Activated T-helper 1 cell treated with anti-CD3 and anti-CD28 coated beads, Interleukin-12 subunit alpha, Interleukin-12 subunit beta, Interleukin-2, Interleukin-4 antibody, amounts not matched to agents 30 ng/mL and 10 ng/mL and 1 ng/mL, durations not matched to agents 14 hours and 24 hours and 36 hours (primary cell): ENCODE measurements at places on chromosomes 3 and 15. TPM values are rescaled to one million over a fixed set of nuclear protein-coding genes. Genes with fewer than 3 reads are reported as not detected.
A peak's percentile ranks its signal among the peaks of the same experiment; 100 is the strongest.

MEGF11 gene
- not detected in 2 replicates for total RNA-seq

DNA sequence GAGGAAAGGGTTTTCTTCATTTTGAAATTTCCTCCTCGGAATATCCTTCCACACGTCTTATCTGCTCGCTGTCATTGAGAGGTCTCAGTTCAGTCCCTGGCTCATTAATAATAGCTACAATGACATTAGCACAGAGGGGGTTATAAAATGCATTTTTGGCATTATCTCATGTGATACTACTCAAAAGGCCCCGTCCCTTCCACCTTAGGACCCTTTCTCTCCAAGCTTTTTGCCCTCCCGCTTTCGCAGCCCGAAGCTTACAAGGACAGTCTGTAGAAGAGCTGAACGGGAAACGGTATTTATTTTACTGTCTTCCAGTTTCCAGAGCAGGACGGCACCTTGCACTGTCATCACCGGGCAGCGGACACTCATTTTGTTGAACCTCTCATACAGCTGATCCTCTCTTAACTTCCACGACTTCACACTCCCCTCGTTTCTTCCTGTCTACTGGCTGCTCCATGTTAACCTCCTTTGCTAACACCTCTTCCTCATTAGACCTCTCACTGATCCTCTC is 5.6 kb upstream of the PLEKHO2 start:
- no peak for DNase-seq

CACNA2D3 gene
- total RNA-seq = not detected in 2 replicates

GRCh38 chr3:136251511-136251910 is 1.4 kb downstream of the PCCB start:
- DNase-seq = no peak

DNA sequence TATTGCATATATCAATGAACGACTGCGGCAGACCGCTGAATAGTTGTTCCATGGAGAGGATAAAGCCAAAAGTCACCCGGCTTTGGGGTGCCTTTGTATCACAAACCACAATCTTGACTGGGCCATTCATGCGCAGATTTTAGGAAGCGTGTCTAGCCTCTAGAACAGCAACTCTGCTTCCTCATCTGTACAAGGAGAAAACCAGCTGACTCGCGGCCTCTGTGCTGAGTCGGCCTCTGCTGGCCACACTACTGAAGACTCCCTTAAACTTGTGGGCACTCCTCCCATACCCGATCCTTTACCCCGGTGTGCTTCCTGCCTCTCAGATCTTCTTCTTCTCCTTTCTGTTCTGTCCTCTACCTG is 872 bp downstream of the DLEC1 start:
- DNase-seq = peak; percentile 38

GRCh38 chr3:126309165-126309564 is 48.0 kb downstream of the KLF15 start:
- no peak for DNase-seq

DNA sequence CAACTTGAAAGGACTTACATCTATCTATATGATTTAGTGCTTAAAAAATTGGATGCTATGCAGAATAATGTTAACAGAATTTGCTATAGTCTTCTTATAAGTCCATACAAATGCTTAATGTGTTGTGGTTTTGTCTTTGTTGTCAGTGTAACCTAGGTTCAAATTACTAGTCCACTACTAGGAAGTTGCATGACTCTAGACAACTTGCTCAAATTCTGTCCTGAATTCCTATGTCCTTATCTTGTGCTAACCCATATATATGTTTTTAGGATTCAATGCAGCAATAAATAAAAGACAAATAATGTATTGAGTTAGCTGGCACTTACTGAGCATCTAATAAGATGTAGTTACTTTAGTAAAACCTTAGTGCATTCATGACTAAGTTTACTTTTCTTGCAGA is 276.5 kb upstream of the KCNMB2 start:
- no peak for DNase-seq

DNA sequence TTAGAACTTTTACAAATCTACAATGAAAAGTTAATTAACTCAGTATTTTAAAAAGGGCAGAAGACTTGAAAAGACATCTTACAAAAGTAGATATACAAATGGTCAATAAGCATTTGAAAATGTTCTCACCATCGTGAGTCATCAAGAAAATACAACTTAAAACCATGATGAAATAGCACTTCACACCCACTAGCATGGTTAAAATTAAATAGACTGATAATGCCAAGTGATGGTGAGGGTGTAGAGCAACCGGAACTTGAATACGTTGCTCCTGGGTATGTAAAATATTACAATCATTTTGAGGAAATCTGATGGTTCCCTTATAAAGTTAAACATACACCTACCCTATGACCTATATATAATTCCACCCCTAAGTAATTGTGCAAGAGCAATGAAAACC is 319.8 kb upstream of the UMPS start:
- no peak for DNase-seq

THSD4 gene
- total RNA-seq = not detected in 2 replicates

DNA sequence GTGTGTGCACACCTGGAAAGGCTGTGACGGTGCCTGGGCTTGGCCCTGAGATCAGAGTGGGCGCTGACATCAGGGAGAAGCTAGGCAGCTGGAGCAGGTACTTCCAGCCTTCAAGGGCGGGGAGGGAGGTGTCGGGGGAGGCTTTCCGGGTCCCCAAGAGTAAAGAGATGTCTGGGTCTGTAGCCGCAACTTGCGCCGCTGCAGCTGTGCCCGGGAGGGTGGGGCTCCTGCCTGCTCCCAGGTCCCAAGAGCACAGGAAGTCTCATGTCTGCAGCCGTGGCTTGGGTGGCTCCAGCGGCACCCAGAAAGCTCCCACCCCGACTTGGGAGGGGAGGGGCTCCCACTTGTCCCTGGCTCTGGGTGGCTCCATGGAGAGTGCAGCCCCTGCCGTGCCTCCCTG is 103.2 kb upstream of the BNIP2 start:
- no peak for DNase-seq

B3GNT5 gene
- total RNA-seq = 17.0 and 17.7 TPM in 2 replicates

DNA sequence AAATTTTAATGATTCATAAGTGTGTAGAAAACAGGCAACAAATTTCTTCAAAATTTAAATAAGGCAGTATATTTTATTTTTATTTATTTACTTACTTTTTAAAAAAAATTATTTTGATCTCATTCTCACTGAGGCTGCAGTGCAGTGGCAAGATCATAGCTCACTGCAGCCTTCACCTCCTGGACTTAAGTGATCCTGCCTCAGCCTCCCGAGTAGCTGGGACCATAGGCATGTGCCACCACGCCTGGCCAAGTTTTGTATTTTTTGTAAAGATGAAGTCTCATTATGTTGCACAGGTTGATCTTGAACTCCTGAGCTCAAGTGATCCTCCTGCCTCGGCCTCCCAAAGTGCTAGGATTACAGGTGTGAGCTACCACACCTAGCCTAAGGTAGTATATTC is 61.2 kb upstream of the XRN1 start:
- DNase-seq = no peak

GABRR3 gene
- not detected in 2 replicates for total RNA-seq

GP5 gene
- 0.27 and 0.31 TPM in 2 replicates for total RNA-seq

CCR5 gene
- total RNA-seq = 5.8 TPM in 2 replicates

DNA sequence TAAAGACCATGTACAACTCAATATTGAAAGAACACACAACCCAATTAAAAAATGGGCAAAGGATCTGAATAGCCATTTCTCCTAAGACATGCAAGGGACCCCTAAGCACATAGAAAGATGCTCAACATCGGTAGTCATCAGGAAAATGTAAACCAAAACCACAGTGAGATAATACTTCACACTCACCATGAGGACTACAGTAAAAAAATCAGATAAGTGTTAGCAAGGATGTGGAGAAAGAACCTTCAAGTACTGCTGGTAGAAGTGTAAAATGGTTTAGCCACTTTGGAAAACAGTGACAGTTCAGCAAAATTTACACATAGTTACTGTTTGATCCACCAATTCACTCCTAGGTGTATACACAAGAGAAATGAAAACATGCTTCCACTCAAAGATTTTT is 30.1 kb upstream of the XIRP1 start:
- DNase-seq = no peak

CHST2 gene
- 11.3 and 11.4 TPM in 2 replicates for total RNA-seq

- no peak for DNase-seq
Observed at GRCh38 chr3:184099806-184100686, 3.2 kb downstream of the HTR3E start.

RBP2 gene
- total RNA-seq = not detected in 2 replicates

DNA sequence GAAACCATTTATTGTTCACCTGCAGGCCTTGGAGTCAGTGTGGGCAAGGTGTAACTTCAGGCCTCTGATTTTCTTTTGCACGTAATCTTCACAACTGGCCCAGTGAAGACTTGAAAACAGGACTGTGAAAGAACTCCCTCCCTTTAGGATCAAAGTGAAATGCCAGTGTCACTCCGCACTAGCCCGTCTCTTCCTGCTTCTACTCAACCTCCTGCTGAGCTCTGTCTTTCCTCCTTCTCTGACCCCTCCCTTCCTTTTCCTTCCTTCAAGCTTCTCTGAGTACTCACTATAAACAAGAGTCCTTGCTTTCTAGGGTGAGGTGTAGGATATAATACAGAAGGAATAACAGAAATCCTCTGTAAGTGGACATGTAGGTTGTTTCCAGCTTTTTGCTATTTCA is 28.5 kb downstream of the TMEM41A start:
- DNase-seq = no peak

DAZL gene
- 0.10 TPM in 2 replicates for total RNA-seq

DNA sequence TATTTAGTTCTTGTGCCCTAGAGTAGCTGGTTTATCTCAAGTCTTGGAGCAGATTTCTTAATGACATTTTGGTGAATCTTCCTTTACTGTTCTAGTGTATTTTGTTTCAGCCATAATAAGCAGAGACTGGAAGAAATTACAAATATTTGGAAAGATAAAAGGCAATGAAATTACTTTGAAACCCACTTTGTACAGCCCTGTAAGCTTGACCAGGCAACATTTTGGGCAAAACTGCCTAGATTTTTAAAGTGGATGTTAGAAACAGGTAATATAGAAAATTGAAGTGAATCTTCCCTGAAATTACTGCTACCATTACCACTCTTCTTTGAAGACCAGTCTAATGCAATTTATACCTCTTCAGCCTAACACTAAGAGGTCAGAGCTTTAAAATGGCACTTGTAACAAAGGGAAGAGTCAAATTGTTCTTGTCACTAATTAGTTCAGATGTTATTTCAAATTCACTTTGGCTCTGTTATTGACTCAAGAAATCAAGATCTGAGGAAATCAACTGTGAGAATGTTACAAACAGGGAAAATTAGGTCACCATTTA is 589.4 kb downstream of the NLGN1 start:
- no peak for DNase-seq

SI gene
- not detected in 2 replicates for total RNA-seq

GPR62 gene
- total RNA-seq = not detected in 2 replicates

EXOSC7 gene
- 93.6 and 94.4 TPM in 2 replicates for total RNA-seq

GRCh38 chr3:131082871-131083863 is 56.5 kb downstream of the NEK11 start:
- no peak for DNase-seq

- no peak for DNase-seq
Observed at GRCh38 chr3:195699860-195700259, 20.9 kb upstream of the MUC20 start.

DNA sequence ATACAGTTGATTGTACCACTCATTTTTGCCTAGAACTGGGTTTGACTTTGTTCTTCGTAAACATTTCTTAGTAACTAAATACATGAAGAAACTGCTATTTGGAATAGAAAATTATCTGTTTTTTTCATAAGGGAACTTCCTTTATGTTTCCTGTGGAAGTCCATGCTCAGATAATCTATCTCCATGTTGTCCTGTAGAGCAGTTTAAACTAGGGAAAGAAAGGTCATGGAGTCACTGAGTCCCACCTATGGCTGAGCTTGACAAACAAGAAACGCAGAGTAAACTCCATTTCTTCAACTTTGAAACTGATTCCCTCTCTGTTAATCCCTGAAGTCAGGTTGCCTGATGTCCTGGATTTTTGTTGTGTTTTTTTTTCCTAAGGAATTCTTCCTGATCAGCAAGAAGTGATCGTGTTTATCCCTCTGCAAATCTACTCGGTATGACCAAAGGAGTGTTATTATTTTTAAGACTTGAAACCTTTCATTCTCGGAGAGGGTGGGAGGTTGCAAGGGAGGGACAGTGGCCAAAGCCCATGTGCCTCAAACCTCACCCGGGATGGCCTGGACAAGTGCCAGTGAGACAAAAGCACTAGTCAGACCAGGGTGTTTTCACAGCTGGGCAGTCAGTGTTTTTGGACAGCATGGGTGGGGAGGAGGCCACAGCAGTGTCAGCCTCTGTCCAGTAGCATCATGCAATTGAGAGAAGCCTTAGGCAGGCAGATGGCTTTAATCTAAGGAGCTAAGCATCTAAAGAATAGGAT is 129.8 kb upstream of the PHLDB2 start:
- DNase-seq = no peak

ANKDD1A gene
- 0.93 and 1.3 TPM in 2 replicates for total RNA-seq

DZIP1L gene
- 0.07 and 0.16 TPM in 2 replicates for total RNA-seq

DNA sequence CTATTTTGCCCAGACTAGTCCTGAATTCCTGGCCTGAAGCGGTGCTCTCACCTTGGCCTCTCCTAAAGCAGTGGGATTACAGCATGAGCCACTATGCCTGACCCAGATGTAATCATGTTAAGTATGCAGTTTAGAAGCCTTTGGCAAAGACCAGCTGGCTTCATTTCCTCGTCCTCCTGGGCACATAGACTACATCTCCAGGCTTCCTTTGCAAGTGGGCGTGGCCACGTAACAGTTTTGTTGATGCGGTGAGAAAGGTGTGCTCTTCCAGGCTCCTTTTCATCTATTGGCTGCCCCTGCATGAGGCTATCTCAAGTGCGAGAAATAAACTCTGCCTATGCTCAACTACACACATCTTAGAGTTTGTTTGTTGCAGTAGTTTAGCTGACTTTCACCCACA is 13.0 kb downstream of the SV2B start:
- DNase-seq = no peak

GRCh38 chr3:134291319-134292254 is 40.9 kb upstream of the RYK start:
- no peak for DNase-seq

CAV3 gene
- total RNA-seq = not detected in 2 replicates

ZNF621 gene
- total RNA-seq = 18.3 and 19.0 TPM in 2 replicates

DNA sequence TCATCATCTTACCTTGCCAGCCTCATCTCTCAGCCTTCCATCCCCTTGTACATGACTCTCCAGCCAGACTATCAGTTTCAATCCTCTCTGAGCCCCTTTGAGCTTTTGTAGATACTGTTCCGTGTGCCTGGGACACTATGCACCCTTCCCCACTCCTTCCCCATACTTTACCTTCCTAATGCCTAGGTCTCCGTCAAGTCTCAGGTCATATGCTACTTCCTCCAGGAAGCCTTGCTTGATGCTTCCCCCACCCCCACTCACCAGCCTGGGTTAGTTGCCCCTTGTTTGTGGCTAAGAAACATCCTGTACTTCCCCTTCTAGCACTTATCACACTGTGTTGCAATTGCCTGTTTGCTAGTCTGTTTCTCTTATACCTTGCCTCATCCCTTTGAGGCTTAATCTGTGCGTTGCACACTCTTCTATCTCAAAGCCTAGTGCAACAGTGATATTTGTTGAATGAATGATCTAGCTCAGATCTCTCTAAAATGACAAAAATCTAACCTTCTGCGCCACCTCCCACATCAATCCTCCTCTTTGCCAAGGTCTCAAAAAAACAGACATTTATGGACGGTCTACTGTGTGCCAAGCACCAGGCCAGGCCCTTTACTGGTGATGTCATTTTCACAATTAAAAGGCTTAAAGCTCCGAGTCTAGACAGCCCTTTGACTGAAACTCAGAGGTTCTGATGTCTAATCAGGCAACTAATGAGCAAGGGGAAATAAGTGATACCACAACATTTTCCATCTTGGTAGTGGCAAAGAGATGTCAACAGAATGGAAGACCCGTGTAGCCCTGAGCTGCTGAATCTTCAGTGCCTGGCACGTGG is 6.5 kb upstream of the USP3 start:
- DNase-seq = peak; percentile 59

RARB gene
- not detected in 2 replicates for total RNA-seq

MCTP2 gene
- 93.2 and 96.0 TPM in 2 replicates for total RNA-seq

GRCh38 chr3:64195789-64196188 is 29.5 kb downstream of the PRICKLE2 start:
- DNase-seq = no peak
